Vagina (tissue), 2 donors: ENCODE measurements at places on chromosomes 4 and X.

DNA sequence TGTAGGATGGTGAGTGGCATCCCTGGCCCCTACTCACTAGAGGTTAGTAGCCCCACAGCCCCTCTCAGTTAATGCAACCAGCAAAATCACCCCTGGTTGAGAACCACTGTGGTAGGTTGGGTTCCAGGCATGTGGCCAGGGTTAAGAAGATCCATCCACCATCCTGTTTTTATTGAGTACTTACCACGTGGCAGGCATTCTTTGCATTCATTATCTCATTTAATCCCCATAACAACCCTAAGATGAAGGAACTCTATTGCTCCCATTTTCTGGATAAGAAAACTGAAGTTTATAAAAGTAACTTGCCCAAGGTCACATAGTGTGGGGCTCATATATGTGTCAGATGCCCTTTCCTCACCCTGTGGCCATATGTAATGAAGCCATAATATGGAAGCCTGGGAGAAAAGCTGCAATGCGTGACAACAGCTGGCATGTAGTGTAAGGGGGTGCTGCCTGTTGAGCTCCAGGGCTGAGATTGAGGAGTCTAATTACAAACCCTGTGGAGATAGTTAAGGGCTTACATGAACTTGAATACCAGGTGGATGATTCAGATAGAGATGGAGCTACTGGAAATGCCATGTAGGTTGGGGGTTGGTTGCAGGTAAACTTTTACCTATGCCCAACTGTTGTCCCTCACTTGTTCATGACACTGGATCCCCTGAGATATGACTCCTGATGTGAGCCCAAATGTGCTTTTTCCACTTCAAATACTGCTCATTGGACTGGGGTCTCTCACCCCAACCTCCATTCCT is 100.2 kb upstream of the PGRMC2 start:
- H3K27ac ChIP-seq = peak overlapping the region; percentile 80
- H3K4me1 ChIP-seq = peaks cover 81% of the 10 kb centered on the region
- DNase-seq = no peak
- H3K27me3 ChIP-seq = no peaks in the 10 kb centered on the region
- H3K4me3 ChIP-seq = no peak overlapping the region

DNA sequence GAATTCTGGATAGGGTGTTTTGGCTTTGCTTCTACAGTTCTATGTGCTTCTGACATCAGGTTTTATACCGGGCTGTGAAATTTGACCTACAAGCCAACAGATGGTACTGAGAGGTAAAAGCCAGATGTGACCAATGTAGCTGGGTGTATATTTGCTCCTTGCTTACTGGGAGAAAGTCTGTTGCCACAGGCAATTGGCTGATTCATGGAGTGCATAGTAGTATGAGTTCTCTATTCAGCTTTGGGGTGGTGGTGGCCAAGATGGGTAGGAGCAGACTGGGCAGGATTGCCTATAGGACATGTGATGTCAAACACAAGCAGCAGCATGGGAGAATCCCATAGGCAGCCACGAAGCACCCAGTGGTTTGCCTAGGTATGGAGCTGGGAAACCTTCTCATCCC is 1827.0 kb downstream of the C4orf33 start:
- H3K4me1 ChIP-seq = no peaks in the 10 kb centered on the region
- no peak overlapping the region for H3K4me3 ChIP-seq

DNA sequence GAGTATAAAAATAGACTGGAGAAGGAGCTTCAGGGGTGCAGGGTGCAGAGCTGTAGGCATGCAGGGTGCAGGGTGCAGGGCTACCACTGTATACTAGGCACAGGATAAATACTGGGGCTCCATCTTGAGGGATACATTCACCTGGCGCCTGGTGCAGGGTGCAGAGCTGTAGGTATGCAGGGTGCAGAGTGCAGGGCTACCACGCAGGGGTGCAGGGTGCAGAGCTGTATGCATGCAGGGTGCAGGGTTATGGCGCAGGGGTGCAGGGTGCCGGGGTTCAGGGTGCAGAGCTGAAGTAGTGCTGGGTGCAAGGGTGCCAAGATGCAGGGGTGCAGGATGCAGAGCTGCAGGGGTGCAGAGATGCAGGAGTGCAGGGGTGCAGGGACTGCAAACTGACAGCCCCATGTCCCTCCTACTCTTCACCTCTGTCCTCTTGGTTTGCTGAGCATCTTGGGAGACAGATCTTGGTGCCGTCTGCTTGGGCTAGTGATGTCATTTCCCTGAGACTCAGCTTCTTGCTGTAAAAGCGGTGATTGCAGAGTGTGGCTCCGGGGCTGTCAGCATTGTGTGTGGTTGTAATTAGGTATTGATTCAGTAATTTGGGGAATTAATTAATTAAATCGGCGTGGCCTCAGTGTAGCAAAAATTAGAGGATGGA is 91.2 kb downstream of the ADRA2C start:
- no peaks in the 10 kb centered on the region for H3K36me3 ChIP-seq
- H3K4me1 ChIP-seq = no peaks in the 10 kb centered on the region
- H3K27me3 ChIP-seq = no peaks in the 10 kb centered on the region
- no peak for DNase-seq
- H3K4me3 ChIP-seq = no peak overlapping the region
- no peak overlapping the region for H3K27ac ChIP-seq

- no peak for DNase-seq
- no peaks in the 10 kb centered on the region for H3K27me3 ChIP-seq
- H3K4me3 ChIP-seq = peak within 1 kb of the TSS; percentile 86
- H3K4me1 ChIP-seq = peaks cover 47% of the 10 kb centered on the region
- no peaks in the 10 kb centered on the region for H3K36me3 ChIP-seq
Measured at GRCh38 chr4:121696581-121697461, at the start of gene ANXA5. ANXA5 (minus strand) TSS chr4:121696980; CDS start chr4:121696589, 391 bp downstream.

DNA sequence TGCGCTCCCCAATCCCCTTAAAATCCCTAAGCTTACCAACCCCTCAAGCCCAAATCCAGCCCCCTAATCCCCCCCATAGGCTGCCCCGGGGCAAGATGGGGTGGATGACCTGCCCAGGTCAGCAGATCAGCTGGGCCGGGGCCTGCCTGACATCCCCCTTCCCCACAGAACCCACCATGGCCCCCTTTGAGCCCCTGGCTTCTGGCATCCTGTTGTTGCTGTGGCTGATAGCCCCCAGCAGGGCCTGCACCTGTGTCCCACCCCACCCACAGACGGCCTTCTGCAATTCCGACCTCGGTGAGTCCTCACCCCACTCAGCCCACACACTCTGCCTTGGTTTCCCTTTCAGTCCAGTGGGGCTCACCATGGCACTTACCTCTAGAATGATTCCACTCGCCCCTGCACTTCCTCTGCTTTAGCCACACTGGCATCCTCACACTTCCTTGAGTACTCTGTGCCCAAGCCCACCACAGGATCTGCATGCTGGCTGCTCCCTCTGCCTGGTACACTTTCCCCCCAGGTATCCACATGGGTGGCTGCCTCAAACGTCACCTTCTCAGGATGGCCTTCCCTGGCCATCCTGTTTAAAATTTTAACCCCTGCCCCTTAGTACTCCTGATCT is 1.1 kb downstream of the TIMP1 start:
- H3K27me3 ChIP-seq = no peaks in the 10 kb centered on the region
- no peak for DNase-seq
- H3K27ac ChIP-seq = peak overlapping the region; percentile 86
- H3K36me3 ChIP-seq = no peaks in the 10 kb centered on the region
- H3K4me3 ChIP-seq = peak overlapping the region; percentile 29

- H3K4me1 ChIP-seq = peaks cover 9% of the 10 kb centered on the region
Measured at GRCh38 chr4:86247320-86247719, 112.5 kb downstream of the MAPK10 start.

DNA sequence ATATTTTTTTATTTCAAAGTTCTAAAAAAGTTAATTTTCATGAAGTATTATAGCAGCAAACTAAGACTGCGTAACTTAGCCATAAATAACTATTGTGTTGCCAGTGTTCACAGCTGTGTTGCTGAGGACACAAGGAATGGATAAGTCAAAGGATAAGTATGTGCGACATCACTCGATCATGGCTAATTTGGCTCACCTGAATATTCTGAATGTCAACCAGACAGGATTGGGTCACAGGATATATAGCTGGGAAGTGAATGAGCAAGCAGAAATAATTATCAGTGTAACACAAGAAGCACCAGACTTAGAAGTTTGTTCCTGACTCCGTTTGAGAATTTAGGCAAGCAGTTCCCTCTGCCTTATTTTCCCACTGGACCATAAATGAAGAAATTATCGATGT is 33.9 kb downstream of the PRDM8 start:
- H3K4me1 ChIP-seq = no peaks in the 10 kb centered on the region
- H3K27me3 ChIP-seq = no peaks in the 10 kb centered on the region
- H3K27ac ChIP-seq = no peak overlapping the region
- no peak for DNase-seq
- H3K36me3 ChIP-seq = no peaks in the 10 kb centered on the region

DNA sequence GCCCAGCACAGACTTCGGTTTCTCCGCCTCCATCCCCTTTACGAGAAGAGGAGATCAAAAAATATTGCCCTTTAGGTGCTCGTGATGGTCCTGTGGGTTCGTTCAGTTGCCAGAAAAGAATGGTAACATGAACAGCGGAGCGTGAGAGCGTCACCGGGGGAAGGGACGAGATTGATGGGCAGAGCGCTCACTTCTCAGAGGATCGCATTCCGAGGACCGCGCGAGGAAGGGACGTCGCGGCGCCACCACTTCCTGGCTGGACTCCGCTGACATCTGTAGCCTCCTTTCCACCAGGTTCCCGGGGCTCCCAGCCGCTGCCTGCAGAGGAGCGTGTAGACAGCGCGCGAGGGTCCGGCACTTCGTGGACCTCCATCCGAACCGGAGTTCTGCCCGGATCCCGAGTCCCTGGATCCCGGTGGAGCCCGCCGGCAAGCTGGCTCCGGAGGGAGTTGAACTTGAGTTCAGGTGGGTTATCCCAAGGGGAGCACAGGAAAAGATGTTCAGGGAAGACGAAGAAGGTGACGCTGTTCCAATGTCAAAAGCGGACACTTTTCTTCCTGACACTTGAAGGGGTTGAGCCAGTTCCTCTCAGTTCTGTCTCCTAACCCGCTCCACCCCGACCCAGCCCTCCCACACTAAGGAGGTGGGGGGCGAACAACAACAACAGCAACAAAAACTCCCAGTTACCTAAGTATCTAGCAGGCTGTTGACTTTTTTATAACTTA is 484 bp downstream of the GALNTL6 start:
- peaks cover 13% of the 10 kb centered on the region for H3K4me1 ChIP-seq
- no peaks in the 10 kb centered on the region for H3K36me3 ChIP-seq
- H3K4me3 ChIP-seq = peak overlapping the region; percentile 43
- no peak for DNase-seq
- H3K27me3 ChIP-seq = no peaks in the 10 kb centered on the region

DNA sequence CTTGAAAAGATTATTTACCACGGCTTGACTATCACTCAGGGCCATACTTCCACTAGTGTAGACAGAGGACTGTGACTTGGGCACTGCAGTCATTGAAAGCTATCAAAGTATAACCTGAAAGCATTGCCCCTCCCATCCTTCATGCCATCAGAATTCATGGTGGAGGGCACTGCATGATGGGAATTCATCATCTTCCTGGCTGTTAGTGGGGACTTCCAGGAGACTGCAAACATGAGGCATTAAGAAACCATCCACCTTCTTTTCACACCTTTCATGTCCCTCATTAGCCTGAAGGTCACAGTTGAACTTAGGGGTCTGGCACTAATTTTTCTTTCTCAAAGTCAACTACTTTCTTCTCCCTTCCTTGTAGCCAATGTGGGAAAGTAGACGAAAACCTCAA is 25.8 kb downstream of the VSIG4 start:
- no peak overlapping the region for H3K27ac ChIP-seq
- no peaks in the 10 kb centered on the region for H3K27me3 ChIP-seq
- no peak overlapping the region for H3K4me3 ChIP-seq
- no peak for DNase-seq
- H3K4me1 ChIP-seq = no peaks in the 10 kb centered on the region

- peaks cover 9% of the 10 kb centered on the region for H3K27me3 ChIP-seq
- peak overlapping the region; percentile 42 for H3K4me3 ChIP-seq
- H3K36me3 ChIP-seq = no peaks in the 10 kb centered on the region
- no peak overlapping the region for H3K27ac ChIP-seq
- DNase-seq = no peak
Measured at GRCh38 chrX:40152173-40152711, 54.5 kb upstream of the BCOR start.

DNA sequence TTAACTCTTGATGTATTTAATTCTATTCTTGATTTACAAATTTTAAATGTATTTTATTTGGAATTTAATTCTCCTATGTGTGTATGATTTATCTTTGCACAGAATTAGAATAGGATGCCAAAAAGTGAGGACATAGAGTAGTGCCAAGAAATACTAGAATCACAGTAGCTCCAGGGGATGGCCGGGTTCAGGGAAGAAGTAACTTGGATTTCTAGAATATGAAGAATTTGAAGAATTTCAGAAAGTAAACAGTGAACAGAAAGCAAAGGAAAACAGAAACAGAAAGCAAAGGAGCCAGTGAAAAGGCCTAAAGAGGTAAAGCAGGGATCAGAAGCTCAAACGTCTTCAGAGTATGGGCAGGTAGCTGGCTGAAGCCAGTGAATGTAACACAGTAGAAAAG is 1187.6 kb downstream of the RPA4 start:
- no peak overlapping the region for H3K27ac ChIP-seq
- no peaks in the 10 kb centered on the region for H3K36me3 ChIP-seq
- H3K27me3 ChIP-seq = no peaks in the 10 kb centered on the region
- H3K4me3 ChIP-seq = no peak overlapping the region
- DNase-seq = no peak

GRCh38 chr4:157994863-157995262 is 178.0 kb downstream of the GASK1B start:
- H3K27ac ChIP-seq = no peak overlapping the region
- H3K4me3 ChIP-seq = no peak overlapping the region
- H3K4me1 ChIP-seq = peaks cover 14% of the 10 kb centered on the region
- no peaks in the 10 kb centered on the region for H3K36me3 ChIP-seq
- DNase-seq = no peak
- no peaks in the 10 kb centered on the region for H3K27me3 ChIP-seq
